DMS153 (cell line): ENCODE measurements at places on chromosomes 12 and 14.
A peak's percentile ranks its signal among the peaks of the same experiment; 100 is the strongest.

GRCh38 chr12:105231396-105231795 is 4.6 kb downstream of the APPL2 start:
- DNase-seq = no peak

- DNase-seq = no peak
Measured at GRCh38 chr14:71245659-71246361, 338.6 kb downstream of the PCNX1 start.

DNA sequence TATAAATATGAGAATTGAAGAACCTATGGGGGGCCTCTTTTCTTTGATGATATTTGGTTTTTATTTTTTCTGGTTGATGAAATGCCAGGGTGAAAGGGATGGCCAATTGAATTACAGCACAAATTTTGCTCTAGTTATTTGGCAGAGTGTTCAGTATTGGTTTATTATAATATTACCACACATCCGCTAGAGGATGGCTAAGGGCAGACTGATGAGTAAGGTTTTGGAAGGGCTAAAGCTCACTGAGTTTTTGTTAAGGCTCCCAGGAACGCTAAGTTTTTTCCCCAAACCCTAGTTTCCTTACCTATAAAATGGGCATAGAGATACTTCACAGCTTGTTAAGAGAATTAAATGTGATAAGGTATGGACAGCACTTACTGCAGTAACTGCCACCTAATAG is 34.3 kb upstream of the LRRC10 start:
- DNase-seq = no peak

DNA sequence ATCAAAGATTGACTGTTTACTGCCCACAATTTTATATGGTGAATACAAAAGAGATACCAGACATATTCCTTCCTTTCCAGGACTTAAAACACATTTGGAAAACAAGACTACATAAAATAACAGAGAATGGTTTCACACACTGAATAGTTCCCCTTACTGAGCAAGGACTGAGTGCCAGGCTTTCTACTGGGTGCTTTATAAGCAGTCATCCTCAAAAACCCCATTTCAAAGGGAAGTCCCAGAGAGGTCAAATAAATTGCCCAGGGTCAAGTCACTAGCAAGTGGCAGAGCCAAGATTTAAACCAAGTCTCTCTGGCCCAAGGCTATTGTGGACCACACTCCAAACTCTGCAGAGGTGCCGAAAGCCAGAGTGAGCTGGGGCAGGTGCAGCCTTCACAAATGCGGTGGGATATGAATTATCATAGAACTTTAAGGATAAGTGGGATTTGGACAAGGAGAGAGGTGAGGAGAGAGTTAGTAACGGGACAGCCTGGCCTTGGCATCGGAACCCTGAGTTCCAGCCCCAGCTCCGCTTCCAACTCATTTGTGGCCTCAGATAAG is 9.1 kb upstream of the RPAP3 start:
- no peak for DNase-seq

DNA sequence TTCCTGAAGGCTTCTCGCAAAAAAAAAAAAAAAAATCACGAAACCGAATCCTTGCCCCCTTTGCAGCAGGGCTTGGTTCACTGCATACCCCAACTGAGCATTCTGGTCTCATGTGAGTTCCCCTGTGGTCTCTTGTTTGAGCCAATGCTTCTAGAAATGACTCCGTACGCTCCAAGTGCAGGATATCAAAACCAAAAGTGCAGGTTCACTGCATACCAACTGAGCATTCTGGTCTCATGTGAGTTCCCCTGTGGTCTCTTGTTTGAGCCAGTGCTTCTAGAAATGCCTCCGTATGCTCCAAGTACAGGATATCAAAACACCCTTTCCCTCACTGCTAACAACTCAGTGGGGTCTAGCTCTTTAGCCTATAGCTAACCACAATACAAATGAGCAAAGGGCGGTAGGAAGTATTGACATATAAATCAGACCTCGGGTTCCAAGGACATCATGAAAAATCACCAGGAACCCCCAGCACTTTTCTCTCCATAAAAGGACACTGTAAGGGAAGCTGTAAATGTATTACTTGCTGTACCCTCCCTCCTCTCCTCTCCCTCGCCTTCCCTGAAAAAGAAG is 206.3 kb upstream of the NOS1 start:
- no peak for DNase-seq

DNA sequence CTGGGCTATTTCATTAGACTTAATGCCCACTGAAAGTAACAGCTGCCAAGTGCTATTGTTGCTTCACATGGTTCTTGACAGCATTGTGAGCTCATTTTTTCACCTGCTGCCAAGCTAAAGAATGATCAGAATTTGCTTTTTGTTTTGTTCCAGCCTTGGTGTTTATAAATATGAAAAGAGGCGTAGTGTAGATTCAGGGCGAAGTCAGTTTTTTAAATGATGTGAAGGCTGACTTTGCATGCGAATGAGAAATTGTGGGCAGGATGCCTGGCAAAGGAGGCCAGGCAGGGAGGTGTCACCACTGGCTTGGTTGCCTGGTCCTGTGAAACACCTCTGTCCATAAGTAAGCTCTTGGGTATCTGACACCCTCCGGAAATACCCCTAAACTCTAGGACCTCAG is 93.3 kb upstream of the NAP1L1 start:
- no peak for DNase-seq

- no peak for DNase-seq
Measured at GRCh38 chr12:123645878-123646277, 12.2 kb downstream of the GTF2H3 start.

DNA sequence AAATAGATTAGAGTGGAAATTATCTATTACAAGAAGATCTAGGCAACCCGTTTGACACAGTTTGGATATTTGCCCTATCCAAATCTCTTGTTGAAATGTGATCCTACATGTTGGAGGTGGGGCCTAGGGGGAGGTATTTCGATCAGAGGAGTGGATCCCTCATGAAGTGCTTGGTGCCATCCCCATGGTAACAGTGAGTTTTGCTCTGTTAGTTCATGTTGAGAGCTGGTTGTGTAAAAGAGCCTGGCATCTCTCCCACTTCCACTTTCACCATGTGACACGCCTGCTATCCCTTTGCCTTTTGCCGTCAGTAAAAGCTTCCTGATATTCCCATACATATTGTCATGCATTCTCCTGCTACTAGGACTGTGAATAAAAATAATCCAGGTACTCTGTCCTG is 66.4 kb upstream of the FLRT2 start:
- DNase-seq = peak; percentile 54

DNA sequence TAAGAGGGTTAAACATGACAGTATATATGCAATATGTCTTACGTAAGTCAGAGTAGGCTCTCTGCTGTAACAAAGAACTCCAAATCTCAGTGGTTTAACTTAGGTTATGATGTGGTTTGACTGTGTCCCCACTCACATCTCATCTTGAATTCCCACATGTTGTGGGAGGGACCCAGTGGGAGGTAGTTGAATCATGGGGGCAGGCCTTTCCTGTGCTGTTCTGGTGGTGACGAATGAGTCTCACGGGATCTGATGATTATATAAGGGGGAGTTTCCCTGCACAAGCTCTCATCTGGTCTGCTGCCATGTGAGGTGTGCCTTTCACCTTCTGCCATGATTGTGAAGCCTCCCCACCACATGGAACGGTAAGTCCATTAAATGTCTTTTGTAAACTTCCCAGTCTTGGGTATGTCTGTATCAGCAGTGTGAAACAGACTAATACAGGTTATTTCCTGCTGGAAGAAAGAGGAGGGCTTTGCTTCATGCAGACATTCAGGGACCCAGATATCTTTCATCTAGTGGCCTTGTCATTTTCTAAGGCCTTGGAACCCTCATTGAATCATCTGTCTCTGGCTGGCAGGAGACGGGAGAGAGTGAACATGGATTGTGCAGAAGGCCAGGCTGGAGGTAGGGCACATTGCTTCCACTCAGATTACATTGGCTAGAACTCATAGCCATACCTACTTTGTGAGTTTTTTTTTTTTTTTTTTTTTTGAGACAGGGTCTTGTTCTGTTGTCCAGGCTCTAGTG is 96.1 kb downstream of the CRADD start:
- no peak for DNase-seq

GRCh38 chr14:38860530-38860929 is 242.5 kb downstream of the SEC23A start:
- DNase-seq = no peak

GRCh38 chr14:98606816-98607215 is 665.2 kb downstream of the BCL11B start:
- DNase-seq = no peak

DNA sequence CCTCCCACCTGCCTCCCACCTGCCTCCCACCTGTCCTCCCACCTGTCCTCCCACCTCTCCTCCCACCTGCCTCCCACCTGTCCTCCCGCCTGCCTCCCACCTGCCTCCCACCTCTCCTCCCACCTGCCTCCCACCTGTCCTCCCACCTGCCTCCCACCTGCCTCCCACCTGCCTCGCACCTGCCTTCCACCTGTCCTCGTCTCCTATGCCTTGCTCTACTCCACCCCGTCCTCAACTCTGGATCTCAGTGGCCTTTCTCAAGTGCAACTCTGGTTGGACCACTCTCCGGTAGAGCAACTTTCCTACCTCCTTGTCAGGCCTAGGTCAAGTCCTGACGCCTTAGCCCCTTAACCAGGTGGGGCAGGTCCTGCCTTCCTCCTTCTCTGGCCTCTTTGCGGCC is 29.3 kb upstream of the PEX5 start:
- DNase-seq = no peak

DNA sequence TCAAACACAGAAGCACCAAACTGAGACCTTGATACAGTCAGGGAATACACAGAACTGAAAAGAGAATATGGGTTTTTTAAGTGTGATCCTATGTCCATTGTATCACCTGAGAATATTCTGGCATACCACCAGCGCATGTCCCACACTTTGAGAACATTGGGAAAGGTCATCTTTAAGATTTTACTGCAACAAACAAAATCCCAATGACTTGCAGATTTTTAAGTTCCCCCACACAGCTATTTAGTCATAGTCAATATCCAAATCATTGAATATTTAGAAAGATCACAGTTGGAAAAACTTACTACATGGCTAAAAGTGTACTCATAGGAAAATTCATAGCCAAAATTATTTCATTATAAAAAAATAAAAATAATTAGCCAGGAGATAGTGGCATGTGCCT is 54.5 kb downstream of the TRPV4 start:
- DNase-seq = no peak

DNA sequence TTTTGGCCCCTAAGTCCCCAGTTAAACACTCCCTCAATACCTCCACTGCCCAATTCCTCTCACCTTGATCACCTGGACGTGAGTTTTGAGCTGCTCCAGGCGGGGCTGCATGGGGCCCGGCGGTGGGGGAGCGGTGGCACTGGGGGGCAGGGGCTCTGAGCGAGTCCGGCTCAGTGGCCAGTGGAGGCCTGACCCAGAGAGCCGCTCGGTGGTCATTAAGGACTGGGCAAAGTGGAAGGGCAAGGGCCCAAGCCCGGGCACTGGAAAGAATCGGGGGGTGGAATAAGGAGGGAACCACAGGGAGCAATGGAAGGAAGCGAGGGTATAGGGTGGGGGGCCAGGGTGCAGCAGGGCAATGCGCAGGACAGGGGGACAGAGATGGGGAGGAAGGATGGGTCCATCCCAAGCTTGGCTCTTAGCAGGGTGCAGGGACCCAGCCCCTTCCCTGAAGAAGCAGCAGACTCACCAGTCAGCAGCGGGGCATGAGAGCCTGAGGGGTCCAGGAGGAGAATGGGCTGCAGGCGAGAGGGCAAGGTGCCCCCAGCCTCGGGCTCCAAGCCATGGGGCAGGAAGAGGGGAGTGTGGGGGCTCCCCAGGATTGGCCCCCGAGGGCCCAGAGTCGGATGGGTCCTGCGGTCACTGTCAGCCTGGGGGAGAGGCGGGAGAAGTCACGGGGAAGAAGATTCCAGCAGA is 22.2 kb downstream of the SLC48A1 start:
- no peak for DNase-seq

DNA sequence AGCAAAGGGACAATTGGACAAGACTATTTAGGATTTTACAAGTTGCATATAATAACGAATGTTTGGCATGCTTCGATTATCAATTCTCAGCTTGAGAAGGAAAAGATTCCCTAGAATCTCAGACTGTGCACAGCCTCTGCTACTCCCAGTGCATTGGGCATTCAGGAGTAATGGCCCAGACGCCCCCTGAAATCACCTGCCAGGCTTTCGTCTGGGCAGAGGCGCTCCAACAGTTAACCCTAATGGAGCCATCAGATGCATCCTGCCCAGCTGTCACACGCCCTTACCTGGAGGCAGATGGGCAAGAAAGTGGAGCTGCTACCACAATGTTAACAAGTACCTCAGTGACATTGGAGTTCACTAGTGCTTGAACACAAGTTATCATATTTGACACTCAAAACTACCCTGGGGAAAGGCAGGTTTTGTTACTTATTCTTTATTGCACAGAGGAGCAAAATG is 927 bp upstream of the LRP6 start:
- DNase-seq = peak; percentile 14

- no peak for DNase-seq
Measured at GRCh38 chr12:42469355-42470175, 120.0 kb downstream of the PRICKLE1 start.

- DNase-seq = peak; percentile 15
Measured at GRCh38 chr12:107200394-107200793, 107.0 kb upstream of the CRY1 start.

DNA sequence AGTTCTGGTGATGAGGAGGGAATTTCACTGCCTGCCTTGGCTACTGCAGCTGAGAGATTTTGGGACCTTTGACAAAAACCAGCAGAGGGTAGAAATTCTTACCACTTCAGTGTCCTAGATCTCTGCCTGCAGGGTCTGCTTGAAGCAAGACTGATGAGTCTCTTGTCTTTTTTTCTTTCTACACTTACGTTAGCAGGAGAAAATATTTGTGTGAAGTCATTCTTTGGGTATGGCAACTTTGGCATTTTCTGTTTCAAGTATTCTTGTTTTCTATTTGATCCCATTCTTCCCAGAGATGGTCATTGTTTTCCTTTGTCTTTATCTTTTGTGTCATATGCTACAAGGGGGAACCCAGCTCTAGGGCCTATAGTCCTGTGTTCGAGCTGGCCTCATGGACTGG is 65.6 kb upstream of the FERMT2 start:
- DNase-seq = no peak

GRCh38 chr14:69786603-69787002 is 10.4 kb downstream of the SLC10A1 start:
- no peak for DNase-seq

DNA sequence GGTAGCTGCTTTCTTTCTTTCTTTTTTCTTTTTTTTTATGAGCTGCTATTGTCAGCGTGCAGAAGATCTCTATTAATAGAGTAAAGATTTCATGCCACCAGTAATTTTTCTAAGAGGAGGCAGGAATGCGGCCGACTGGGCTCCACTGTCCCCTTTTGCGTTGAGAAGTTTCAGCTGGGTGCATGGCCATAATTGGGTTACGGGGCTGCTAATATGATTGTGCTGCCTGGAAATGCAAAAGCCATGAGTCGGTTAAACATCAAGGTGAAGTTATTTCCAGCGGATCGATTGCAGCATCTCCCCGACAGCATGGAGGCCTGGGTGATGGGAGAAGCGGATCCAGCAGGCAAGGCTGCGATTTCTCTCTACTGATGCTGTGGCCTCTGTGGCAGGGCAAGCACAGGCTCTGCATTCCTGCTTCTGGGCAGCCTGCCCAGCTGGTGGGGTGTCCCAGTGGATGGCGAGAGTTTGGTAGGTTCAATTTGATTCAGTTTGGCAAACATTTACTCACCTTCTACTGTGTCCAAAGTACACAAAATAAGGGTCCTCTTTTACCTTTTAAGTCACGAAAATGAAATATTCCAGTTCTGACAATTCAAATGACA is 54.4 kb upstream of the PRMT8 start:
- DNase-seq = peak; percentile 29
